ENCODE measurements at places on chromosomes 3 and 15.
A peak's percentile ranks its signal among the peaks of the same experiment; 100 is the strongest.

DNA sequence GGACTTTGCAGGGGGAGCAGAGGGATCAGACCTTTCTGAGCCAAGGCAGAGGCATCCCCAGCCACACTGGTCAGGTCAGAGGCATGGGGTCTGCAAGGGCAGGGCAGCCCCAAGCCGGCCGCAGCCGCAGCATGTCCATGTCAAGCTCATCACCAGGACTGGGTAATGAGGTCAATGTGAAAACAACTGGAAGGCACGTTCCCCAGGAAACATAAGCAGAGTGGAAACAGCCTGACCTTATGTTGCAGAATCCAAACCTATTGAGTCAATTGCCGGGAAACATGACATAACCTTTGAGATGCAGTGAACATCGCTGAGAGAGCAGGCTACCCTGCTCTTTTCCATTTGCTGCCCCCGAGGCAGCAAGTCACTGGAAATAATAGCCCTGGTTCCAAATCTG, 315.1 kb upstream of the IGF1R start:
- H3K4me3 ChIP-seq = no peak overlapping the region
- H3K27ac ChIP-seq = no peak overlapping the region
- no peaks in the 10 kb centered on the region for H3K4me1 ChIP-seq
- H3K36me3 ChIP-seq = no peaks in the 10 kb centered on the region

DNA sequence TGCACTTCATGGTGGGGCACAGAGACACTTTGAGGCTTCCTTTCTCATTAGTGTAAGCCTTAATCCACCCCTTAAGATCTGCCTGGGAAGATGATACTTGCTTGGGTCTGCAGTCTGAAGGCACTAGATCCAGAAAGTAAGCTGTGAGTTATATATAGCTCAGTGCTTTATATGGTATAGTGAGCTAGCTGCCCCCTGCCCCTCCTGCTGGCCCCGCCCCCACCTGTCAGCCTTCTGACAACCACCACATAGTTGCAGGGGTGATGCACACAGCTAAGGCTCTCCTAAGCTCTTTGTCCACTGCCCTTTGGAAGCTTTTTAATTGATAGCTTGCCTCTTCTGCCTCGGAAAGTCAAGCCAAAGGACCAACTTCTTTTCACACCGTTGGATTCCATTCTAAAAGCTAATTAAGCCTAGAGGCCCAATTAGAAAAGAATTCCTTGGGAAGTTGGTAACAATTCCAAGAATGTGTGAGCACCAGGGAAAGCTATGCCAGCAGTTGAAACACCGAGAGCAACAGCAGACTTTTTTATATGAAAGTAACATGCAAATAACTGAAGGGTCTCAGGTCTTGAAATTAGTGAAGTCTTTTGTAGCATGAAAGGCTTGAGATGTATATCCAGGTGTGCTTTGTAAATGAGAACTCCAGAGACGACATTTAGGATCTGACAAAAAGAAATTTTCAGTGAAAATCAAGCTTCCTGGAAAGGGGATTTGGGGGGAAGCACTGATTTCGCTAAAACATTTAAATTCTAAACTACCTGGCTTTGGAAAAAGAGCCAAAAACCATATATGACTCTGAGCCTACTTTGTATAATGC, 2.3 kb downstream of the TPM1 start:
- H3K27me3 ChIP-seq = no peaks in the 10 kb centered on the region
- H3K36me3 ChIP-seq = no peaks in the 10 kb centered on the region
- no peak for DNase-seq
- H3K4me1 ChIP-seq = no peaks in the 10 kb centered on the region
- peak overlapping the region; percentile 88 for H3K27ac ChIP-seq

DNA sequence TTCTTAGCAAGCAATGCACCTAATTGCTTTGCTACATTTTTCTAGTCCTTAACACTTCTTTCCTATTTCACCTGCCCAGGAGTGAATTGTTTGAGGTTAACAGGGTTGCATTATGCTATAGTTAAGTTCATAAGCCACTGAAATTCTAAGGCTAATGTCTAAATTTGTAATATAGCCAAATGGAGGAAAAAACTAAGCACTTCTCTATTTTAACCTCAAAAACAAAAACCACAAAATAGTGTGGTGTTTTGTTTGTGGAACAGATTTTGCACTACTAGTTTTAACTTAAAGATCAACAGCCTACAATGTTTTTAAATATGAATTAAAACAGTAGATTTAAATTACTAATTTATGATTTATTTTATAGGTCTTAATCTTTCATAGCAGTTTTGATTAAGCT, 5.5 kb downstream of the ATOSA start:
- H3K4me3 ChIP-seq = no peak overlapping the region
- H3K27ac ChIP-seq = no peak overlapping the region
- DNase-seq = no peak
- no peaks in the 10 kb centered on the region for H3K36me3 ChIP-seq
- no peaks in the 10 kb centered on the region for H3K27me3 ChIP-seq

- H3K4me3 ChIP-seq = no peak overlapping the region
- H3K36me3 ChIP-seq = no peaks in the 10 kb centered on the region
- no peak overlapping the region for H3K27ac ChIP-seq
- H3K4me1 ChIP-seq = no peaks in the 10 kb centered on the region
- DNase-seq = no peak
- no peaks in the 10 kb centered on the region for H3K27me3 ChIP-seq
Observed at GRCh38 chr15:40512440-40512839, 41.7 kb downstream of the CHST14 start.

GRCh38 chr15:58185439-58185838, 47.3 kb downstream of the AQP9 start:
- no peaks in the 10 kb centered on the region for H3K36me3 ChIP-seq
- H3K27me3 ChIP-seq = no peaks in the 10 kb centered on the region
- no peak overlapping the region for H3K27ac ChIP-seq
- no peak overlapping the region for H3K4me3 ChIP-seq

- no peak overlapping the region for H3K27ac ChIP-seq
- no peaks in the 10 kb centered on the region for H3K27me3 ChIP-seq
- no peak for DNase-seq
- peaks cover 13% of the 10 kb centered on the region for H3K4me1 ChIP-seq
- peaks cover 6% of the 10 kb centered on the region for H3K36me3 ChIP-seq
Observed at GRCh38 chr3:12931273-12931905, 90.0 kb upstream of the RPL32 start.

GRCh38 chr3:75237477-75237876, 426.7 kb upstream of the FRG2C start:
- no peaks in the 10 kb centered on the region for H3K4me1 ChIP-seq
- H3K27me3 ChIP-seq = no peaks in the 10 kb centered on the region
- no peak overlapping the region for H3K4me3 ChIP-seq
- no peak for DNase-seq

GRCh38 chr3:49644684-49645083, 29.5 kb upstream of the APEH start:
- DNase-seq = no peak
- no peaks in the 10 kb centered on the region for H3K36me3 ChIP-seq
- no peaks in the 10 kb centered on the region for H3K27me3 ChIP-seq
- no peak overlapping the region for H3K4me3 ChIP-seq

DNA sequence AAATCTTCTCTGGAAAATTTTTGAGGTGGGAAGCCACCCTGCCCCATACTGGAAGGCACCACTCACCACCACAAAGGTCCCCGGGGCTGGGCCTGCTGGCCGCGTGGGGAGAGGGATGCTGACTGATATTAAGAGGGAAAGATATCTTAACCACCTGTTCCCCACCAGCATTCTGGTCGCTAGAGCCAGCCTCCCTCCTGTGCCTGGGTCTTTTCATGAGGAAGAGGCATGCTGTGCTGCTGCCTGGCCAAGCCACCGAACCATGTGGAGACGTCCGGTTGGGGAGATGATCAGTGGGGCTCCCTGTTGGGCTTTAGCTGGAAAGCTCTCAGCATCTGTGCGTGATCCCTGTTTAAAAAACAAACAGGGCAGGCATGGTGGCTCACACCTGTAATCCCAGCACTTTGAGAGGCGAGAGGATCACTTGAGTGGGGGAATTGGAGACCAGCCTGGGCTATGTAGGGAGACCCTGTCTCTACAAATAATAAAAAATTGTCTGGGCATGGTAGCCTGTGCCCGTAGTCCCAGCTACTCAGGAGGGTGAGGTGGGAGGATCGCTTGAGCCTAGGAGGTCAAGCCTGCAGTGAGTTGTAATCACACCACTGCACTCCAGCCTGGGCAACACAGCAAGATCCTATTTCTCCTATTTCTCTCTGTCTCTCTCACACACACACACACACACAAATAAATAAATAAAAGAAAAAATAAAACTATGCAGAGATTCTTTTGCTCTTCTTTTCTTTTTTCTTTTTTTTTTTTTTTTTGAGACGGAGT, 1.0 kb downstream of the KLHL18 start:
- DNase-seq = peak; percentile 16
- H3K4me3 ChIP-seq = peak overlapping the region; percentile 93
- H3K27me3 ChIP-seq = no peaks in the 10 kb centered on the region
- no peak overlapping the region for H3K27ac ChIP-seq
- H3K4me1 ChIP-seq = no peaks in the 10 kb centered on the region

DNA sequence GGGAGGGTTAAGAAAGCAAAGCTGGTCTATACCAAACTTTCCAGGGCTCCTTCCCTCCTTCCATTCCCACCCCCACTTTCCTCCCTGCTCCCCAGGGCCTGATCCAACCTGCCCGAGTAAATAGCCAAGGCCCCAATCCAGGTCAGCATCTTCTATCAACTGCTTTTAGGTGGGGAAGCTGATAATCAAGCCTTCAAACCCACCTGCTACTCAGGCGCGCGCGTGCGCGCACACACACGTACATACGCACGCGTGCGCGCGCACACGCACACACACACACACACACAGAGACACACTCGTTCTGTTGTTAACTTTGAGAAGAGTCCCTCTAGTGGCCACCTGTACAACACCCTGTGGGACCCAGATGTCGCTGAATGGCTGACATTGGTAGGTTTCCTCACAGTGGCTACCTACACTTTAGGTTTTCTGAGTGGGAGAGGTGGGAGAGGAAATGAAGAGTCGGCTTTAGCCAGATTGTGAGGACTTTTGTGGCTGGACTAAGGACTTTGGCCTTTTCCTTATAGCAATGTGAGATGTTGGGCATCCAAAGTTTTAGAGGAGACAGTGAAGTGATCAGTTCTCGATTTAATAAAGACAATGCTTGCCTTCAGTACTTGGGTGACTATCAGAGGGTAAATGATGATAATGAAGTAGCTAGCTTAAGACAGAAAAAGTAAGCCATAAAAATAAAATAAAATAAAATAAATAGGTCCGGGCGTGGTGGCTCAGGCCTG, 179.9 kb upstream of the C2CD4B start:
- H3K27me3 ChIP-seq = no peaks in the 10 kb centered on the region
- DNase-seq = peak; percentile 71
- no peaks in the 10 kb centered on the region for H3K4me1 ChIP-seq
- H3K4me3 ChIP-seq = peak overlapping the region; percentile 42
- H3K36me3 ChIP-seq = no peaks in the 10 kb centered on the region

DNA sequence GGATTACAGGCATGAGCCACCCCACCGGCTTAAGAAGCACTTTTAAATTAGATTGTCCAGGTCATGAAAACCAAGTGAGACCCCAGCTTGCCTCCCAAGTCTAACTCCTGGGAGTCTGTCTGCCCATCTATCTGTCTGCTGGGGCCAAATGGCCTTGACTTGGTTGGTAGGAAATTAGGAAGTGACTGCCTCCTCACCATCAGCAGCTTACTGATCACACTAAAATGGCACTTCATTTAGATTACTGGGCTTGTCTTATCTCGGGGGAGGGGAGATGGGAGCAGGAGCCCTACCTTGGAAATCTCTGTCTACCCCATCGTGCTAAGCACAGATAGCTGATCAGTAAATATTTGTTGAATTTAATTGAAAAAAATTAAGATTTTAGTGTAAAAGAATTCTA, 5.6 kb upstream of the LRRC2 start:
- no peaks in the 10 kb centered on the region for H3K36me3 ChIP-seq
- peaks cover 10% of the 10 kb centered on the region for H3K4me1 ChIP-seq
- H3K4me3 ChIP-seq = no peak overlapping the region
- no peak overlapping the region for H3K27ac ChIP-seq
- no peak for DNase-seq

- H3K27ac ChIP-seq = no peak overlapping the region
- DNase-seq = no peak
- no peak overlapping the region for H3K4me3 ChIP-seq
- H3K27me3 ChIP-seq = no peaks in the 10 kb centered on the region
Observed at GRCh38 chr15:66138096-66138783, 115.3 kb downstream of the MEGF11 start.

GRCh38 chr15:71366522-71366921, 251.3 kb downstream of the THSD4 start:
- no peak overlapping the region for H3K27ac ChIP-seq
- H3K27me3 ChIP-seq = no peaks in the 10 kb centered on the region
- no peak for DNase-seq
- no peaks in the 10 kb centered on the region for H3K36me3 ChIP-seq
- no peak overlapping the region for H3K4me3 ChIP-seq

- no peak overlapping the region for H3K27ac ChIP-seq
- no peak overlapping the region for H3K4me3 ChIP-seq
- no peaks in the 10 kb centered on the region for H3K36me3 ChIP-seq
- H3K4me1 ChIP-seq = peaks cover 25% of the 10 kb centered on the region
- DNase-seq = no peak
Observed at GRCh38 chr3:5194801-5195509, 7.4 kb downstream of the EDEM1 start.

DNA sequence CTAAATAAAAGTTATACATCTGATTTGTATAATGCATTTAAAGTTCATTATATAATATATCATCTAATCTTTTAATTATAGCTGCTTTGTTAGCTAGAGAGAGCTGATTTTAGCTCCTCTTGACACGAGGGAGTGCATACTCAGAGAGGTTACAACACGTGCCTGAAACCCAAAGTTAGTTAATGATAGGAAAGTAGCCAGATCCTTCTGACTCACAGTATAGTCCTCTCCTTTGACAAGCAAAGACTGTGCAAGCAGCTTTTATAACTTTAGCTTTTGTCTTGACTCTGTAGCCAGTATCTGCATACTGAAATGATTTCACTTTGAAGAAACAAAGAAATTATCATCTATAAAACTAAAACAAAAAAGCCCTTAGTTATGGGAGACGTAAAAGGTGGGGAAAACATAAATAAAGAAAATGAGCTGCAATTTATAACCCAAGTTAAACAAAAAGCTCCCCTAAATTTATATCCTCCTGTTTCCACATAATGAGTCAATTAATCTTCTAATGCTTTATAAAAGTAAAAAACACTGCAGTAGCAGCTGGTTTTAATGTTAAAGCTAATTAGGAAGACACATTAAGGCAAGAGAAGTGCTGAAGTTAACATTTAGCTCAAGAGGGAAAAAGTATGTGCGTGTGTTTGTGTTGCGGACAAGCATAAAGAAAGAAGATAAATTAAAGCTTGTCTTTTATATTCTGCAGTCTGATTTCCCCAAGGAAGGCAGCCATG, 13.1 kb downstream of the GABRR3 start:
- no peak for DNase-seq
- no peaks in the 10 kb centered on the region for H3K4me1 ChIP-seq
- no peak overlapping the region for H3K27ac ChIP-seq
- no peak overlapping the region for H3K4me3 ChIP-seq
- H3K27me3 ChIP-seq = no peaks in the 10 kb centered on the region
- H3K36me3 ChIP-seq = no peaks in the 10 kb centered on the region

- H3K4me1 ChIP-seq = no peaks in the 10 kb centered on the region
- H3K36me3 ChIP-seq = peaks cover 34% of the 10 kb centered on the region
- no peaks in the 10 kb centered on the region for H3K27me3 ChIP-seq
- no peak overlapping the region for H3K4me3 ChIP-seq
- no peak for DNase-seq
Observed at GRCh38 chr3:42195879-42196330, 70.1 kb downstream of the CCK start.

- no peaks in the 10 kb centered on the region for H3K27me3 ChIP-seq
- H3K4me1 ChIP-seq = peaks cover 4% of the 10 kb centered on the region
- H3K27ac ChIP-seq = no peak overlapping the region
Observed at GRCh38 chr15:64622410-64623260, 152.8 kb downstream of the RBPMS2 start.

Measured in pancreas (tissue), 10 donors.